ENCODE measurements at places on chromosomes 16 and 17.

- no peak for DNase-seq
These were observed 202.1 kb upstream of the PSMD7 start for GRCh38 chr16:74094514-74094913.

GRCh38 chr17:57995076-57995956 lies 7.3 kb upstream of the VEZF1 start:
- DNase-seq = peak; percentile 55

DNA sequence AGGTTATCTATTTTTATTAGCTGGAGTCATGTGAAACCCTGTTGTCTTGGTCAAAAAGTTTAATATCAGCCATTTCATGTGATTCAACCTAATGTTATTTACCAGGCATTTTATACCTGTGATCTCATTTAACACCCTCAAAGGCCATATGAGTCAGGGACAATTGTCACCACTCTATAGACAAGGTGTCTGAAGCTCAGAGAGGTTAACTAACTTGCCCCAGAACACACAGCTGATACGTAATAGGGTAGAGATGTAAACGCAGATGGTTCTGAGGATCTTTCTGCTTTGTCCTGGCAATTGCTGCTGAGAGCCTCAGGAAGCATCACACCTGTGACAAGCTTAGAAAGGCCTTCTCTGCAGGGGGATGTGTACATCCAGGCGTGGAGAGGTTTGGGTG lies 4.9 kb downstream of the CD300A start:
- no peak for DNase-seq

DNA sequence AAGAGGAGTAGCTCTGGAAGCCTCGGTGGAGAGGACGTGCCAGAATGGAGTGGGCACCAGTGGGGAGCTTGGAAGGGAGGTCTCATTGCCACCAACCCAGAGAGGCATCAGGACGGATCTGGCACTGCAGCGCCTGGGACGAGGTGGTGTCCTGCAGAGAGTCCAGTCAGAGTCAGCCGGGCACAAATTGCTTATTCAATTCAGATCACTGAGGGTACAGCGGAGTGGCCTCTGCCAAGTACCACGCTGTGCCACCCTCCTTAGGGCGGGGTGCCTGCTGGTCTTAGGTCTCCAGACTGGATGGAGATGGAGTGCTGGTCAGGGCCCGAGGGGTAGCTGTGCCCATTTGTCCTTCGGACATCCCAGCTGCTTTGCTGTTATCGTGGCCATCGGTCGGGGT lies 18.9 kb upstream of the SPPL2C start:
- no peak for DNase-seq

- DNase-seq = no peak
These were observed 1.7 kb upstream of the SGCA start for GRCh38 chr17:50163843-50164696.

DNA sequence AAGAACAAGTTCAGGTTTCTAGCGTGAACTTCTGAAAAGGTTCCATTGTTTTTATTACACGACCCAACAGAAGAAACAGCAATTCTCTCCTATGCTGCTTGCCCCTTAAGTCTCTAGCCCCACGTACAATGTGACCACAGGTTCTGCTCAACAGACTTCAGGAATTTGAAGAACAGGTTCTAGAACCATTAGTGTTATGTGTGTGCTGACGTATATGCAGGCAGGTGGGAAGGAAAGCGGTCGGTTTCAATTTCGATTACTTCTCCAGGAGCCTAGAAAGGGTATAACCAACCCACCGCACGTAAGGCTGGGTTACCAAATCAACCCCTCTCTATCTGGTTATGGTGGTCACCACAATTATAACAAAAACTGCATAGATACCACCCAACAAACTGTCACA lies 39.4 kb downstream of the XPO6 start:
- no peak for DNase-seq

DNA sequence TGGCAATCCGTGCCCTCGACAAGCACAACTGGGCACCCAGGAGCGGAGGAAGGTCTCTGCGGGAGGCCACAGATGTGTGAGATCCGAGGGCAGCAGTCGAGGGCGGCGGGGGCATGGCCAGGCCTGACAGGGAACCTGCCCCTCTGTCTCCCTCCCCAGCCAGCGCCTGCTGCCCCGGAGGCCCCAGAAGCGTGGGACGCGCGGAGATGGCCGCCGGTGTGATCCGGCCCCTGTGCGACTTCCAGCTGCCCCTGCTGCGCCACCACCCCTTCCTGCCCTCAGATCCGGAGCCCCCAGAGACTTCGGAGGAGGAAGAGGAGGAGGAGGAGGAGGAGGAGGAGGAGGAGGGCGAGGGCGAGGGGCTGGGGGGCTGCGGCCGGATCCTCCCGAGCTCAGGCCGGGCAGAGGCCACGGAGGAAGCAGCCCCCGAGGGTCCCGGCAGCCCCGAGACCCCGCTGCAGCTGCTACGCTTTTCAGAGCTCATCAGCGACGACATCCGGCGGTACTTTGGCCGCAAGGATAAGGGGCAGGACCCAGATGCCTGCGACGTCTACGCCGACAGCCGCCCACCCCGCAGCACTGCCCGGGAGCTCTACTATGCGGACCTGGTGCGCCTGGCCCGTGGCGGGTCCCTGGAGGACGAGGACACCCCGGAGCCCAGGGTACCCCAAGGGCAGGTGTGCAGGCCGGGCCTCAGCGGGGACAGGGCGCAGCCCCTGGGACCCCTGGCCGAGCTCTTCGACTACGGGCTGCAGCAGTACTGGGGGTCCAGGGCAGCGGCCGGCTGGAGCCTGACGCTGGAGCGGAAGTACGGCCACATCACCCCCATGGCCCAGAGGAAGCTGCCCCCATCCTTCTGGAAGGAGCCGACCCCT lies 1.7 kb downstream of the PERCC1 start:
- DNase-seq = no peak

DNA sequence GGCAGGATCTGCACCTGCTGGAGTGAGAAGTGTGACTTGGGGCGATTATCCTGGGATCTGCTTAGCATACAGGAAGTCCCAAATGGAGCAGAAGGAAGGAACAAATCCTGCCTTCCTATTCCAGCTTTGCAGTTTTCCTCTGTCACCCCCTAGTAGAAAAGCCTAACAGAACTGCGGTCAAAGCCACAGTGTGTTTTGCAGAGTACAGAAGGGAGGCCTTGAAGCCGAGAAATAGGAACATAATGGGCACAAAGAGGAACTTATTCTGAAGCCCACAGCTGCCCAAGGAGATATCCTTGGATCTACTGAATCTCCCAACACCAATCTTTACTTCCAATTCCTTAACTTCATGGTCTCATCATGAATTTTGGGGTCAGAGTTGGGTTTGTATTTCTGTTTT lies 8.5 kb downstream of the KRTAP1-5 start:
- no peak for DNase-seq

DNA sequence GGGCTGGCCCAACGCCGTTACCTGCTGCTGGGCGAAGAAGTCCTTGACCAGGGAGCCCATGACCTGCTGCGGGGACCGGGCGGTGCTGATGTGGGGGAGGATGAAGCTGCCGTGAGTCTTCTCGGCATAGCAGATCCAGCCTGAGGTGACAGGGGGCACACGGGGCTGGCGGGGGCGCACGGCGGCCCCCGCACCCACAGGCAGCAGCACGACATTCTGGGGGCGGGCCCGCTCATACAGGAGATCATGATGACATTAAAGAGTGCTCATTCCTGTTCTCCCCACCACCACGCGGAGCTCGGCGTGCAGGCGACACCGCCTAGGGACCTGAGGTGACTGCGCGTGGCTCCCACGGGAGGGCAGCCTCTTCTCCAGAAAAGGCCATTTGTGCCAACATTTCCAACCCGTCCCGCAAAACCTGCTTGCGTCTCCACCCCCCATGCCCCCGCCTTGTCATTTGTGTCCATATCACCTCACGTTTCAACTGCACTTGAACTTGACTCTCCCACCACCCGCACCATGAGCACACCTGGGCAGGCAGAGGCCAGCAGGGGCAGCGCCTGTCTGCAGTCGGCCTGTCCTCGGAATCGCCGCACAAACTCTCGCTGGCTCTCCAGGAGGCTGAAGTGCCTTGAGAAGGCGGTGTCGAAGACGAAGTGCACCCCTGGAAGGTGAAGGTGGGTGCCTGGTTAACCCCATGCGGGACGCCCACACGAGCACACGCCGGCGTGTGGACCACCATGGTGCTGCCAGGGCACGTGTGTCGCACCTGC lies 6.4 kb downstream of the CIAO3 start:
- no peak for DNase-seq

- no peak for DNase-seq
These were observed 41.8 kb downstream of the NOL11 start for GRCh38 chr17:67759355-67760171.

DNA sequence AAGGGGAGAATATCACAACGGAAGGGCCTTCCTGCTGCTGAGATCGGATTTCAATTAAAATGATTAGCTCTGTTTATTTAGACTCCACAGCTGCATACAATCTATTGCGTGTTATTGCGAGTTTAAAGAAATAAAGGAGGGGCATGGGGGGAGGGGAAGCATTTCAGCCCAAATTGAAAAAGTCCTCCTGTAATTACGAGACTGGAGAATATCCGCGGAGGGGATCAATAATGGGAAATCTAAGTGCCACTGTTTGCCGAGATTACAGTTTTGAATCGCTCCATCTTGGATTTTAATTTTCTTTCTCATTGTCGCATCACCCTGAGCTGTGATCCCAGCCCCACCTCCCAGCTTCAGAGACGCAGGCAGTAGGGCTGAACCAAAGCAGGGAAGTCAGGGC lies 15.7 kb upstream of the RPL38 start:
- no peak for DNase-seq

DNA sequence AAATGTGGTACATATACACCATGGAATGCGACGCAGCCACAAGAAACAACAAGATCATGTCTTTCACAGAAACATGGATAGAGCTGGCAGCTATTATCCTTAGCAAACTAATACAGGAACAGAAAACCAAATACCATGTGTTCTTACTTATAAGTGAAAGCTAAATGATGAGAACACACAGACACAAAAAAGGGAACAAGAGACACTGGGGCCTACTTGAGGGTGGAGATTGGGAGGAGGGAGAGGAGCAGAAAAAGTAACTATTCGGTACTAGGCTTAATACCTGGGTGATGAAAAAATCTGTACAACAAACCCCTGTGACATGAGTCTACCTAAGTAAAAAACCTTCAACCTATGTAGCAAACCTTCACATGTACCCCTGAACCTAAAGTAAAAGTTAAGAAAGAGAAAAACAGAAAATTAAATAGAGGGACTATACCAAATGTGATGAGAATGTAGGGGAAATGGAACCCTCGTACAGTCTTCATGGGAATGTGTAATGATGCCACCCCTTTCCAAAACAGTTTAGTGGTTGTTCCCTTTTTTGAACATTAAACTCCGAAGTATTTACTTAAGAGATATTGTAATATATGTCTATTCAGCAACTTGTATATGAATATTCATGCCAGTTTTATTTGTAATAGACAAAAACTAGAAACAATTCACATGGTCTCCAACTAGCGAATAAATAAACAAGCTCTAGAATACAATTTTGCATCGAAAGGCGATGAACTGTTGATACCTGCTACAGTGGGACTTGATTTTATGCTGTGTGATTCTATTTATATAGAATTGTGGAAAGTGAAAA lies 33.9 kb downstream of the AHSP start:
- DNase-seq = no peak

- no peak for DNase-seq
These were observed 85.9 kb upstream of the TBX2 start for GRCh38 chr17:61313461-61314326.

GRCh38 chr17:14228903-14229302 lies 7.8 kb downstream of the CDRT15 start:
- DNase-seq = no peak

DNA sequence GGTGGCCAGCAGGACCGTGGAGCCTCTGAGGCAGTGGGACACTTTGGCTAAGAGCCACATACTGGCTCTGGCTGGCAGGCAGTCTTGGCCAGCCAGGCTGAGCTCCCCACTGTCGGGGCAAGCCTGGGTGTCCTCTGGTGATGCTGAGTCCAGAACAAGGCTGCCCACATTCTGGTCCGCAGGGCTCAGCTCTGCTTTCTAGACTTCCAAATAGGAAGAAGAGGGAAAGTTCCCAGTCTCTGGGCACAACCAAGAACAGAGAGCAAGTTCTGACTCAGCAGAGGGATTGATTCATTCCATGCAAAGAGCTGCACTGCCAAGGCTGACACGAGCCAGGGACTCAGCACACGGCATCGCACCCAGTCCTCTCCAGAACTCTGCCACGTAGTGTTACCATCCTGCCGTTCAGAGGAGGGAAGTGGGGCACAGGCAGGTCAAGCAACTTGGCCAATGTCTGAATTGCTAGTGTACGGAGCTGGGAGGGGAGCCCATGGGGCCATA lies 58.9 kb downstream of the NOS2 start:
- no peak for DNase-seq

- DNase-seq = peak; percentile 64
These were observed 8.0 kb downstream of the FLYWCH1 start for GRCh38 chr16:2919511-2920255.

DNA sequence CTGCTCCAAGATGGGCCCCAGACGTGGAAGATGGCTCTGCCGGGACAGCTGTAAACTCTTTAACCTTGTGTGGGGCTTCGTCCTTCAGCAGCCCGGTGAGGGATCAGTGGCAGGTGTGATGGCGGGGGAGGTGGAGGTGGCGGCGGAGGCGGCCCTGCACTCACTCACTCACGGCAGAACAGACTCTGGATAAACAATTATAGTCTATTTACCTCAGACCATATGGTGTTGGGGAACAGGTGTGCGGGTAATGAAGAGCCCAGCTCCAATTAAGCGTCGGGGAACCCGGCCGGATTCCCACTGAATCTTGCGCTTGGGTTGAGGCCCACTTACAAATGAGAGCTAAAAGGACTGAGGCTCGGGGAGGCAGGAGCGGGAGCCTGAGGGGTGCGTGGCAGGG lies 104.3 kb upstream of the SDK2 start:
- DNase-seq = no peak

DNA sequence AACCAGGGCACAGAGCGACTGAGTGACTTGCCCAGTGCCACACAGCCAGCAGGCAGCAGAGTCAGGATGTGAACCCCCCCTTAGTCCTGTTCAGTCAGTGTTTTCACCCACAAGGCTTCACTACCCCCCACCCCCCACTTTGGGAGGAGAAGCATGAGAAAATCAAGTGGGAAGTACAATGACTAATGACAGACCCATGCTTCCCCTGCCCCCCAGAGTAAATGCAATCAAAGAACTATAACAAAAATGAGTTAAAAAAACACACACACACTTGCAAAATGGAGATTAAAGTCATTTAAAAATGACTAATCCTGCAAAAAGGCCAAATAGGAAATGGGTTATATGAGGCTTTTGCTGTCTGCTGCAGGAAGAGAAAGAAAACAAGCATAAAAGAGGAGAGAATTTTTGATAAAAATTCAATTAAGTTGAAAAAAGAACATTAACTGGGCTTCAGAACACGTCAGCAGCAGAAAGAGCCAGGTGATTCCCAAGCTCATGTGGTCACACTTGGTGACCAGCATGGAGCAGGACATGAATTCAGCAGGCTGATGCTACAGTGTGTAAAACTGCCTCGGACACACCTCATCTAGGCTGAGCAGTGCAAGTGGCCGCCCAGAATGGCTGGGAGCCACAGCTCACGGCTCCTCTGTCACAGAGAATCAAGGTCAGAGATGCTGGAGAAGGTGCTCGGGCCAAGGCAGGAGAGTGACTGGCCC lies 212.3 kb downstream of the ZNF423 start:
- DNase-seq = no peak

GRCh38 chr17:16986391-16986790 lies 14.5 kb upstream of the TNFRSF13B start:
- no peak for DNase-seq

- DNase-seq = no peak
These were observed 7.9 kb downstream of the PLD6 start for GRCh38 chr17:17198281-17198680.

GRCh38 chr16:67481561-67482232 lies 740 bp upstream of the ATP6V0D1 start:
- peak; percentile 21 for DNase-seq

- DNase-seq = no peak
These were observed 3.9 kb downstream of the PRSS21 start for GRCh38 chr16:2820836-2821486.

Data from Calu3 (cell line).